Naive B cell (primary cell): ENCODE measurements at places on chromosomes 3 and 15.
A peak's percentile ranks its signal among the peaks of the same experiment; 100 is the strongest.

DNA sequence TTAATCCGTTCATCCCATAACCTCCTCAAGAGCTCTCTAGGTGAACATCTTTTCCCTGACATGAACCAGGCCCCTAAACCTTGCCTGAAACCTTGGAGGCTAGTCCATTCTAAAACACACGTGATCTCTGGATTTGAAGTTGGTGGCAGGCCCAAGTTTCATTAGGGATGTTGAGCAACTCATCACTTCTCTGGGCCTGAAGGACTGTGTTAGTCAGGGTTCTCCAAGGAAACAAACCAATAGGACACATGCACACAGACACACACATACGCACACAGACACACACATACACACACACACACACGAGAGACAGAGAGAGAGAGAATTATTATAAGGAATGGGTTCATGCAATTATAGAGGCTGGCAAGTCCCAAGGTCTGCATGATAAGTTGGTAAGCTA, 31.9 kb downstream of the ACAN start:
- DNase-seq, result no peak

DNA sequence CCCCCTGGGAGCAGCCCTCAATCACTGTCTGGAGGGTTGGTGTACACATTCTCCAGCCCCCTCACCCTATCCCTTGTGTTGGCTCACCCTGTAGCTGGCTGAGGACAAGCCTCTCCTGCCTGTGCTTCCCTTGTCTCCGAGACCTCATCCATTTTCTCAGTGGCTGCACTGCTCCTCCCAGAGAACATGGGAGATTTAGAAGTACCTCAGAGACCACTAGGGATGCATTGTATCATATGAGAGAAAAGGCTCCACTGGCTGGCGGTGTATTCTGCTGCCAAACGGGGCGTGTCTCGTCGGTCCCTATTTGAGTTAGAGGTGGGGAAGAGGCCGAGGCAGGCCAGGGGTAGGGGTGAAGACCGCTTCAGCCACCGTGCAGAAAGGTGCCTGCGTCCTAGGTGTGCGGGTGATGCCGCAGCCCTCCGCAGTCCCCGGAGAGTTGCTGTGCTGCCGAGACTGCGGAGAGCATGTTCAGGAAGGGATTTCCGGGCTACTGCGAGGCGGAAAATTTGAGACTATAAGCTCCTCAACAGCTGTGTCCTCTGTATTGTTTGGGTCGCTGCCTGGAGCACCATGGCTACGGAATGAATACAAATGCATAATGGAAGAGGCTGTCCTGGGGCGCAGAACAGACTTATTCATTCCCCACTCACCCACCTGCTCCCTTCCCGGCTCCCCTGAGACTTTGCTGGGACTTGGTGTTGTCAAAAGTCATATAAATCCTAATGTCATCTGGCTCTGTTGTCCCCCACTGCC, 43.8 kb downstream of the SPSB4 start:
- no peak for DNase-seq

- no peak for DNase-seq
Measured at GRCh38 chr3:115999001-115999585, 375.8 kb downstream of the GAP43 start.

- DNase-seq, result no peak
Measured at GRCh38 chr15:55737373-55737772, 5.6 kb downstream of the PRTG start.

GRCh38 chr3:24305795-24306467, 188.7 kb downstream of the THRB start:
- DNase-seq, result no peak

GRCh38 chr15:62809115-62809967, 233.2 kb upstream of the TPM1 start:
- no peak for DNase-seq

GRCh38 chr3:142027735-142028134, 121.6 kb downstream of the TFDP2 start:
- DNase-seq, result no peak

- peak; percentile 44 for DNase-seq
Measured at GRCh38 chr3:42547401-42547945, 34.3 kb downstream of the SEC22C start.

- DNase-seq, result no peak
Measured at GRCh38 chr15:78991476-78991875, 46.6 kb upstream of the CTSH start.
